M059J (cell line): ENCODE measurements at places on chromosomes 5 and 9.

GRCh38 chr9:110958847-110959246 lies 79.4 kb downstream of the LPAR1 start:
- DNase-seq = peak; percentile 68

- no peak for DNase-seq
Measured at GRCh38 chr5:139394123-139394653, 716 bp downstream of the PROB1 start.

DNA sequence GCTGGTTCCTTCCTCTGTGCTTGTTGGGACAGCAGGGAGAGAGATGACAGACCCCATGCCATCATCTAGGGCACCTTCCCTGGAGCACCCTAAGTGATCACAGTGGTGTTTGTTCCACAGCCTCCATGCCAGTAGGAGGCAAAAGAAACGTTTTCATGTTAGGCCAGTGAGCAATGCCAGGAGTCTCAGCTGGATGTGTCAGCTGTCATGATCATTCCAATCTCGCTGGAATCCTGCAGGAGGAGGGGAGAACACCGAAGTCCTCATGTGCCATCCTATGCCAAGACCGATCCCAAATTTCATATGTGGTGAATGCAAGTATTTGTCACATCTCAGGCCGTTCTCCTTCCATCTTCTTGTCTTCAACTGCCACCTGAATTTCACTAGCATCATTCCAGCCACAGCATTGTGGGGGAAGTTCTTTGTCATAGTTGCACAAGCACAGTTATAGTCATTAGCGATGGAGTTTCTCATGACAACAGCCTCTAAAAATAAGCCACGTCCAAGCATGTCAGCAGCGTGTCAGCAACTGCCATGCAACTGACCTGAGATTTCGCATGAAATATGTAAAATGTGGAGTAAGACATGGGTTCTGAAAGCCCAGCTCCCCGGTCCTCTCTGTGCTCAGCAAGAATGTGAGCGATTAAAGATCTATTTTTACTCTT lies 97.2 kb upstream of the DNAH5 start:
- no peak for DNase-seq

GRCh38 chr9:88949961-88950340 lies 41.3 kb upstream of the S1PR3 start:
- DNase-seq = peak; percentile 67

DNA sequence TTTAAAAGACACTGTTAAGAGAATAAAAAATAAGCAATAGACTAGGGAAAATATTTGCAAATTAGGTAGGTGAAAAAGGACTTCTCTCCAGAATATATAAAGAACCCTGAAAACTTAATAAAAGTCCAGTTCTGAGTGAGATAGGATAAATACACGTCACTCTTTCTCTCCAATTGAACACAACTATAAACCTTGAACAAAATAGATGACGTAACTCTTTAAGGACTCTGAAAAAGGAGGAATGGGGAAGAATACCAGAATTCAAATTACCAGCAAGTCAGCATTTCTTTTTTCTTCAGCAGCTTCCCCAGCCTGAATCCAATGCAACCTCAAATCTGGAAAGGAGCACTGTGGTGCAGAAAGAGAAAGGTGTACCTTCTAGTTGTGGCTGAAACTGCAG lies 6.8 kb upstream of the WDR41 start:
- DNase-seq = no peak

DNA sequence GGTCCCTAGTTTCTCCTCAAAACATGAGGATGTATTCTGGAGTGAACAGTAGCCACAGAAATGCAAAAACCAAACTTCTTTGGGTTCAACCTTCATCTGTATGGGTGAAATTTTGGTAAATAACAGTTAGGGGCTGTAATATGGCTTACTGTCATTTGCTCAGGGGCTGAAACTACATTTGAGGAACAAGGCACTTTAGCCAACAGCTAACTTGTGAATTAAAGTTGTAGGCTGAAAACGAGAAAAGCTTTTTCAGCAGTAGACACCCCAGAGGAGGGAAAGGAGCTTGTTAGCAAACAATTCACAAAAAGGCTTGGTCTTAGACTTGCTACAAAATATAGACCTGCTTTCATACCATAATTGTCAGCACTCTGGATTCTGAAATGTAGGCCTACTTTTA lies 6.6 kb downstream of the TMEM171 start:
- no peak for DNase-seq

- no peak for DNase-seq
Measured at GRCh38 chr9:86589273-86589672, 235.1 kb upstream of the TUT7 start.

- peak; percentile 54 for DNase-seq
Measured at GRCh38 chr9:112380102-112380824, at the start of gene HSDL2. HSDL2 (plus strand) TSS chr9:112380108; CDS start chr9:112380164, 56 bp downstream.

GRCh38 chr9:18768951-18769622 lies 263.9 kb downstream of the SAXO1 start:
- no peak for DNase-seq

DNA sequence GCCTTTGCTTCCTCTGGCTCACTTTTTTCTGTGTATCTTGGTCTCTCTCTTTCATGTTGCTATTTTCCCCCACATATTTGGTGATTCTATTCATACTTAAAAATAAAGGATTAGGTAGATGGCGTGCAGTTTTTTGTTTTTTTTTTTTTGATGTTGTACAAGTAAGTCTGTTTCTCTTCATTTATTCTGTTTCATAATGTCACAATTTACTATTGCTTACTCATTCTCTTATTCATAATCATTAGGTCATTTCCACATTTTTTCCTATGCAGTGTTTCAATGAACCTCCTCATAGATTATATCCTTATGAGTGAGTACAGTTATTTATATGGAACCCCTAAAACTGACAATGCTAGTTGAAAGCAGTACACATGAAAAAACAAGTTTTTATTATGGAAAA lies 136.3 kb downstream of the APBA1 start:
- no peak for DNase-seq

DNA sequence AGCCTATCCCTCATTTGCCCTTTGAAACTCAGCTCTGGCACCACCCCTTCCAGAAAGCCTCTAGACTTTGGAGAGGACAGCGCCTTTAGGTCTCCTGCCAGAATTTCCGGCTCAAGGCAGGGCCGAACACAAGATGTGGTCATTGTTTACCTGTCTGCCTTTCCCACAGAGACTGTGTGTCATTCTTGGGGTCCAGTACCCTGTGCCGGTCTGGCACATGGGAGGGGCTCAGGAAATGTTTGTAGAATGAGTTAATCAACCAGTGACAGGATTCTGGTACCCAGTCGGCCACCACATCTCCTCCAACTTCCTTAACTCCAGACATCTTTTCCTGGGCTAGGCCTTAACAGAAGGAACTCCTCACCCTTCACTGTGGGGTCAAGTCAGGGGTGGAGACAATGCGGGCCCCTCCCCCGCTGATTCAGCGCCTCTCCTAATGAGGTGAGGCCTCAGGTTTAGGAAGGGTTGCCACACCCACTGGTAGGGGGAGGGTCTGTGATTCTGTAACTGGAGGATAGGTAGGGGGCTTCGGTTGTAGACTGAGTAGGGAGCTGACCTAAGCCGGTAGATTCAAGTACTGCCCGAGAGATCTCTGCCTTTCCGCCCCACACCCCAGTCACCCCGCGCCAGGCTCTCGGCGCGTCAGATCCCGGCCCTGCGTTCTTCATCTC lies 29.3 kb downstream of the PCDH1 start:
- DNase-seq = peak; percentile 99

DNA sequence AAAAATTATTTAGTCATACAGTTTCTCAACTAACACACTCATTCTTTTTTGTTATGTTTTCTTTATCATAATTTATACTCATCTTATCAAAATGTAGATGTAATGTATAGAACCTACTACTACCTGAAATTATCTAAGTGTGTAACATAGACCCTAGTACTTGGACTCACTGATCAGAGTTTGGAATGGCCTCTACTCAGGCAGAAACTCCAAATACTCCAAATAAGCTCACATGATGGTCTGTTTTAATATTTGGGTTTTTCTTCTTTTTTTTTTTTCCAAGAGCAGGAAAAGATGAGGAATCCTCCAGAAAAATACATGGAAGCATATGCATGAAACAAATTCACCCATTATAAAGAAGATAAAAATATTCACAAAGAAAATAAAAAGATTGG lies 126.3 kb downstream of the PDE4D start:
- no peak for DNase-seq

- no peak for DNase-seq
Measured at GRCh38 chr5:155729684-155730059, 597.3 kb upstream of the SGCD start.

- no peak for DNase-seq
Measured at GRCh38 chr9:27131731-27132130, 22.7 kb downstream of the TEK start.

GRCh38 chr9:129234491-129234890 lies 56.4 kb upstream of the IER5L start:
- DNase-seq = no peak

DNA sequence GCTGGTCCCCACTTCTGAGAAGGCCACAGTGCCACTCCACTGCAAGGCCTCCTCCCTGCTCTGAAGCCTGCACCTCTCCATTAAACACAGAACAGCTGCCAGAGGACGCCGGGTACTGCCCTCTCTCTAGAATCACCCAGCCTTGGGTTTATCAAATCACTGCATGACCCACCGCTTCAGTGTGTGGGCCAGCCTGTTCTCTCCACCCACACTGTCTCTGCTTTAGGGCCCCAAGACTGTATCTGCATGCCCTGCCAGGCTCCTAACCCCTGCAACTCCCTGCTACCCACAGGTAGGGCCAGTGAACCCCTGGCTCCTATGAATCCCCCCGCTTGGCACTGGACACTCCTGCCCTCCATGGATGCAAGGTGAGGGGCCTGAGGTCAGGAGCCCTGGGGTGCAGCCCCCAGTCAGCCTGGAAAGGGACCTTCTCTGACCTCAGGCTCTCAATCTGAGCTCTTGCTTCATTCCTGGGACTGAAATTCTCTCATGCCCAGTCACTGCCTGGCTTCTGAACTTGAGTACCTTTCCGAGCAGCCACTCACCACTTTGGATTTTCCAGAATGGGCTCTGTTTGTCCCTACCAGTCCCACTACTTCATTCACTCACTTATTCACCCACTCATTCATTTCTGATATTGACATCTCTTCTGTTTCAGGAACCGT lies 206.3 kb downstream of the GABBR2 start:
- peak; percentile 39 for DNase-seq

GRCh38 chr5:8633696-8634095 lies 764.7 kb downstream of the MTRR start:
- peak; percentile 66 for DNase-seq

GRCh38 chr9:17865881-17866280 lies 287.0 kb downstream of the SH3GL2 start:
- no peak for DNase-seq

GRCh38 chr5:176492431-176492830 lies 44.2 kb downstream of the FAF2 start:
- DNase-seq = peak; percentile 13

GRCh38 chr5:94212476-94212875 lies 405.9 kb downstream of the KIAA0825 start:
- no peak for DNase-seq

DNA sequence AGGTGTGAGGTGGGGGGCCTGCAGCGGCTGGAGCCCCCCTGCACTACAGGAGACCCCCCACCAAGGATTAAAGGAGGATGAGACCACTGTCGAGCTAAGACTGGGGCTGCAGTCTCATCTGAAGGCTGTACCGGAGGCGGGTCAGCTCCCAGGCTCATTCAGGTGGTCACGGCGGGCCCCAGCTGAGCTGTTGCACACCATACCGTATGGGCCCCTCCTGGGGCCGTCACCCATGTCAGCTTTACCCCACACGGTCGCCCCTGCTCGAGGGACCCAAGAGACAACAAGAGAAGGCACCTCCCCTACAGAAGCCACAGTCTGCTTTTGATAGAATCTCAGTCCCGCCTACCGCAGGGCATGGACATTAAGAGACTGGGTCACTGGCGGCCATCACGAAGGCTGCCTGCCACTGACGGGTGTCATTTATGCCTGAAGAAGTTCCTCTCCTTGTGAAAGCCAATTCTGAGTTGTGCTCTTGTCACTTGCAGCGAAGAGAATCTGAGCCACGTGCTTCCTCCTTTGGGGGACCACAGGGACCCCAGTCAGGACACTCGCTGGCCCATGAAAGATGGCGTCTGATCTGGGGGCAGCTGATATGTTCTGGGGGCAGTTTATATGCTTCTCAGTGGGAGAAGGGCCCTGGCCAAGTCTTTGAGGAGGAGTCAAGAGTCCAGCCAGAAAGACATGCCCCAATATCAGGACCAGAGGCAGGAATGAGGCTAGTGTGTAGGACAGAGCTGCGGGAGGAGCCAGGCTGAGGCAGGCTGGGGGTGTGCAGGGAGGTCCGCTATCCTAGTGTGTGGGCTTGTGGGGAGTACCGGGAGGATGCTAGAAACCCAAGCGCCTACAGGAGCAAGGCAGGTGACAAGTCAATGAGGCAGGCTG lies 102.4 kb downstream of the ZNF354C start:
- DNase-seq = no peak
